ENCODE measurements at places on chromosomes 7 and 10.
A peak's percentile ranks its signal among the peaks of the same experiment; 100 is the strongest.

DNA sequence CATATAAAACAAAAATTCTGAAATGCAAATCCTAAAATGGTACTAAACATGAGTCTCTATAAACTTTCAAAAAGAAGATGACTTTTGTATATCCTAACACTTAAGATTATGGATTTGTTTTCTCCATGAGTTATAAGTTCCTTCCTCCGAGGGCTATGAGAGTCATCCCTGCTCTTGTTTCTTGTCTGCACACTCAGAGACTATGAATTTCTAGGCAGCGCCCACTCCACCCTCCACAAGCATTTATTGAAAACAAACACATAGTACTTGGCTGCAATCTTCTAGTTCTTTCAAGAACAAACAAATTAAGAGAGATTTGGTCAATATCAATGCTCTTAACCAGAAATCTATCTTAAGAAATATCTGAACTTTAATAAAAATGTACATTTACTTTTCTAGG lies 211.7 kb downstream of the DKK1 start:
- DNase-seq: no peak

DNA sequence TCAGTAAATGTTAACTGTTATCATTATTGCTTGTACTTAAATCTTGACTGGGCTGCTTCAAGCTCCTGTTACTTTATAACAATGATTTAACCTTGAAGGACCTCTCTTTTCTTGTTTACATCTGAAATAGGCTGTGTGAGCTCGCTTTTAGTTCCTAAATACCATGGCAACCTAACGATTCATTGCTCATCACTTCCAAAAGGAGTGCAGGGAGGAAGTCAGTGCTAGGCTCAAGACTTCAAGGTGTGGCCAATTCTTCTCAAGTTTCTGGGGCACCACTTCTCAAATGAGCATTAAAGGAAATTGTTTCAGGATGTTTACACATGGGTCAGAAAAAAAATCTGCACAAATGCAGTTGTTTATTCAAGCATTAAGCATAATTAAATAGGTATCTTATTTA lies 284.2 kb downstream of the MTERF1 start:
- DNase-seq: no peak

DNA sequence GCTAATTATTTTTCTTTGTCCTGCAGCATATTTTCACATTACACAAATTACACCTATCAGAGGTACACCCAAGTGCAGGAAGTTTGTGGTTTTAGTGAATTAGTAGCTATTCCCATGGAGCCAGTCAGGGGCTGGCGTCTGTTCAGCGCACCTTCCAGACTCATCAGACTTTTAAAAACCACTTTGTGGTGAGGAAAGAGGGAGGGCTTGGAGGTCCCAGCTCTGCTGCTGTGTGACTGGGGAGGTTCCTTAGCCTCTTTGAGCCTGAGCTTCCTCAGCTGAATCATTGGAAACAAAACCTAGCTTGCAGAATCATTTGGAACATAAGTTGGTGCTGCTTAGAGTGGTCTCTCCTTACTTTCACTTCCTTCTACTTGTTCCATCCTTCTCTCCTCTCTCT lies 175.4 kb downstream of the SORCS3 start:
- no peak for DNase-seq

- no peak for DNase-seq
Measured at GRCh38 chr10:118349235-118349634, 7.1 kb upstream of the FAM204A start.

GRCh38 chr10:12018438-12019282 lies 23.9 kb downstream of the UPF2 start:
- no peak for DNase-seq

- no peak for DNase-seq
Measured at GRCh38 chr7:148049068-148049467, 541.5 kb upstream of the C7orf33 start.

DNA sequence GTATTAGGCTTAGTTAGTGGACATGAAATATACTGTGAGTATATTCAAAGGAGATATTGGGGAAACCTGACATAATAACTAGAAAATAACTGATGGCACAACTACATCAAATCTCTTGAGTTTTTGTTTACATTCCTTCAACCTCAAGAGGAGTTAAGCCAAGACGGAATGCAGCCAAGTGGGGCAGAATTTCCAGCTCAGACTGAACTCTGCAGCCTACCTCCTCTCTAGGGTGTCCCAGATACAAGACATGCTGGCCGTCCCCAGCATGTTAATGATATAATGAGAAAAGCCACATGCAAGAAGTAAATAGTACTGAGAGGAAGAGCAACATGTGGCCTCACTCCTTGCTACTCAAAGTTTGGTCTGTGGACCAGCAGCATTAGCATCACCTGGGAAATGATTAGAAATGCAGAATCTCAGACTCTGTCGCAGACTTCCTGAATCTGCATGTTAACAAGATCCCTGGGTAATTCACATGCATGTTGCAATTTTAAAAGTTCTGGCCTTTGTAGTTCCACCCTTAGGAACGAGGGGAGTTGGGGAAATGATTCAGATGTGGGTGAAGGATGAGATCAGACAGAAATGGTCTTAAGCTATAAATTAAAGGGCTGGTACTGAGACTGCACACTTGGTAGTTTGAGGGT lies 118.4 kb upstream of the CACUL1 start:
- no peak for DNase-seq

DNA sequence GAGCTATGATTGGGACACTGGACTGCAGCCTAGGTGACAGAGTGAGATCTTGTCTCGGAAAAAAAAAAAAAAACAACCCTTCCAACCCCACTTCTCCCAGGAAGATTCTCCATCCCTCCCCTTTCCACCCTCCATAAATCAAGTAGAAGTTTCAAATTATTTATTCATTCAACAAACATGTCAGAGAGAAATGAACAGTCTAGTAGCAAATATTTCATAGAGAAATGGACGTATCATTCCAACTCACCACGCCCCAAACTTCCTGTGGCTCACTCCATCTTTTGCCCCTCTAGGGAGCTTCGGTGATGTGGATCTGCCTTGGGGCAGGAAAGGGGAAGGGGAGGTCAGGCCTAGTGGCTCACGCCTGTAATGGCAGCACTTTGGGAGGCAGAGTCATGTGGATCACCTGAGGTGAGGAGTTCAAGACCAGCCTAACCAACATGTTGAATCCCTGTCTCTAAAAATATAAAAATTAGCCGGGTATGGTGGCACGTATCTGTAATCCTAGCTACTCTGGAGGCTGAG lies 638 bp upstream of the TRAPPC14 start:
- peak; percentile 4 for DNase-seq

GRCh38 chr7:668139-668931 lies 58.2 kb upstream of the DNAAF5 start:
- DNase-seq: peak; percentile 48

GRCh38 chr10:54708591-54708990 lies 92.4 kb downstream of the PCDH15 start:
- DNase-seq: no peak

GRCh38 chr7:46930366-46930765 lies 651.5 kb downstream of the TNS3 start:
- no peak for DNase-seq

DNA sequence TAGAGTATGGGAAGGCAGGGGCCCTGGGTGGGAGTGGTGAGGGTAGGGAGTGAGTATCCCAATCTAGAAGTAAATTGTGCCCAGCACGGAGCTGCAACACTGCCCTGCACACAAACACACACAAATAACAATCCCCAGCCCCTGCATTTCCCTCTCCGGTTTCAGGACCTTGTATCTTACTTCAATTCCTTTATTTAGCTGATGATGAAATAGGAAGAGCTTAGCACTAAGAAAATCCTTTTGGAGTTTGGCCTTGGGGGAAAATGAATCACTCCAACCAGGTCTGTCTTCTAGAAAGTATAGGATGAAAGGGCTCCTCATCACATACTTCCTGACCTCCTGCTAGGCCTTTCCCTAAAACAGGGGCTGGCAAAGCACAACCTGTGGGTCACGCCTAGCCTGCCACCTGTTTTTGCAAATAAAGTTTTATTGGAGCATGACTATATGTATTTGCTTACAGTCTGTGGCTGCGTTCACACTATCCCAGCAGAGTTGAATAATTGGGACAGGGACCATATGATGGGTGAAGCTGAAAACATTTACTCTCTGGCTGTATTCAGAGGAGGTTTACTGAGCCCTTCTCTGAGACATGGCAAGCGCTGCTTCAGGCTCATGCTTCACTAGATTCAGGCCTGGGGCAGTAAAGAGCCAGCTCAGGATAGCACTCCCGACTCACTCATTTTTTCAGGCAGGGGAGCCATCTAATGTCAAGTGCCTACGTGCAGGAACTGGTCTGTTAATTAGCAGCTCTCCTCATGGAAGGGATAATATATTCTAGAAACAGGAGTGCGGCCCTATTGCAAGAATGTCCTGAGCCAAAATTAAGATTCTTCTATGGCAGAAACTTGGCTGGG lies 111.0 kb downstream of the EGFR start:
- no peak for DNase-seq

DNA sequence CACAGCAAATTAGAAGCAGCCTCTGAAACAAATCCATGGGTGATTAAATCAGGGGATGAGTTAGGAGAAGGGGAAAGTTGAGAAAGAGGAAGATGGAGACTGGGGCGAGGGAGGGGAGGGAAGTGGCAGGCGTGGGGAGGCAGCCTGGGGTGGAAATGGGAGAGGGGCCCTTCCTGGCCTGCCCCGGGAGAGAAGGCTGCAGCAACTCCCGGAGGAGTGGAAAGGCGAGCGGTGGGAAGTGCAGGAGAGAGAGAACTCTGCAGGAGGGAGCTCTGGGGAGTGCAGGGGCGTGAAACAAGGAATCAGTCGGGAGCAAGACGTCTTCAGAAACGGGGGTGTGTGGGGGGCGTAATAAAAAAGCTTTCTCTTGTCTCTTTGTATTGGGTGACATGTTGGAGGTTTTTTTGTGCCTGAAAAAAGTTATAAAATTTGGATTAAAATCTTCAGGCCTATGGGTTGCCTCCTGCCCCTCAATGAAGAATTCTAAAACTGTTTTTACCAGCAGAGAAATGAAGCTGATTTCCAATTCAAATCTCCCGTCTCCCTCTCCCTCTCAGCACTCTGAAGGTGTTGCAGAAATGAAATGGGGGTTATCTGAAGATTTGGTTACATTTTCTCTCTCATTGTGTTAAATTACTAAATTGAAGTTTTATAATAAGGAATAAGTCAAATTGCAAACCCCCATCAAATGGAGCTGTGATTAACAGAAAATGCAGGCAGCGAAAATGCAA lies 4.7 kb upstream of the UNCX start:
- DNase-seq: no peak

GRCh38 chr7:51227861-51228260 lies 88.7 kb downstream of the COBL start:
- no peak for DNase-seq

- no peak for DNase-seq
Measured at GRCh38 chr7:7867846-7868571, 100.6 kb upstream of the GLCCI1 start.

DNA sequence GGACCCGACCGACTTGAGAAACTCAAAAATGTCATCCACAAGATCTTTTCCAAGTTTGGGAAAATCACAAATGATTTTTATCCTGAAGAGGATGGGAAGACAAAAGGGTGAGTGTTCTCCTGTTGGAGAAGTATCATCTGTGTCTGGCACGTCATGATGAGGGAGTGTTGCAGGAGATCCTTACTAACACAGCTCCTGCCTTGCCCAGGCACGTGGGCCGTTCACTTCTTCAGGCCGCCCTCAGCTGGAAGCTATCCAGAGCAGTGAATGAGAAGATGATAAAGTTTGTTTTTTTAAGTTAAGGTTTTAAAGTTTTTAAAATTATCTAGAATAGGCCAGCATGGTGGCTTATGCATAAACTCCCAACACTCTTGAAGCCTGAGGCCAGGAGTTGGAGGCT lies 6.2 kb downstream of the EIF3B start:
- DNase-seq: no peak

DNA sequence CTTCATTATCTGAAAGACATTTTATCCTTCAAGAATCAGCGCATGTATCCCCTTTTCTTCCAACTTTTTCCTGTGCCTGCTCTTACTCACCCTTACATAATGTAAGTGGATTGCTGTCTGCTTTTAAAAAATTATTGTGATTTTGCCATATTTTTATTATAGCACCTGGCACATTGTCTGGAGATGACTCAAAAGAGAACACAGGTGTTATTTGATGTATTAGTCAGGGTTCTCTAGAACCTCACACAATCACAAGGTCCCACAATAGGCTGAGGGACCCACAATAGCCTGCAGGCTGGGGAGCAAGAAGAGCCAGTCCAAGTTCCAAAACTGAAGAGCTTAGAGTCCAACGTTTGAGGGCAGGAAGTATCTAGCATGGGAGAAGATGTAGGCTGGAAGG lies 390.0 kb downstream of the EXOC4 start:
- DNase-seq: no peak

GRCh38 chr7:29139191-29139590 lies 7.1 kb downstream of the CPVL start:
- DNase-seq: no peak

- no peak for DNase-seq
Measured at GRCh38 chr10:120987359-120987758, 136.2 kb downstream of the WDR11 start.

DNA sequence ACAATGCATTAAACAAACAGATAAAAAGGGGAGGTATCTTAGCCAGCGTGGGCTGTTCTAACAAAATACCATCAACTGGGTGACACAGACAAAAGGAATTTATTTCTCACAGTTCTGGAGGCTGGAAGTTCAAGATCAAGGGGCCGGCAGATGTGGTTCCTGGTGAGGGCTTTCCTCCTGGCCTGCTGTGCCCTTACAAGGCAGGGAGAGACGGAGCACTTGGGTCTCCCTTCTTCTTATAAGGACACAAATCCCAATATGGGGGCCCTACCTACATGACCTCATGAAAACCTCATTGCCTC lies 281.6 kb upstream of the KLF14 start:
- DNase-seq: no peak

GRCh38 chr10:60729106-60729505 lies 49.2 kb upstream of the CDK1 start:
- no peak for DNase-seq

DNA sequence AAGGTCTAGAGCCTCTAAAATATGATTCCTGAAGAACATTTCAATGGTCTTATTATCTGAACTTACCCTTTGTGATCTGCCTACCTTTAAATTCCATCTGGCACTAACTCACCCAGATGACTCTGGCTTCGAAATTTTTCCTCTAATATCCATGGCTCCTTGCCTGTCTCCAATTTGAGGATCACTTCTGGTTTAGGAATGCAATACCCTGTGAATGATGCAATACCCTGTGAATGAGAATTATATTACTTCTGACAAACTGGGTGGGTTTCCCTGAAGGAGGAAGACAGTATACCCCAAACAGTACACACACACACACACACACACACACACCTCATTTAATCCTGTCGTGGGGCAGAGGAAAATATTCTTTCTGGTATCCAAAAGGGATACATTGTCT lies 115.3 kb downstream of the ZNF33B start:
- no peak for DNase-seq

DNA sequence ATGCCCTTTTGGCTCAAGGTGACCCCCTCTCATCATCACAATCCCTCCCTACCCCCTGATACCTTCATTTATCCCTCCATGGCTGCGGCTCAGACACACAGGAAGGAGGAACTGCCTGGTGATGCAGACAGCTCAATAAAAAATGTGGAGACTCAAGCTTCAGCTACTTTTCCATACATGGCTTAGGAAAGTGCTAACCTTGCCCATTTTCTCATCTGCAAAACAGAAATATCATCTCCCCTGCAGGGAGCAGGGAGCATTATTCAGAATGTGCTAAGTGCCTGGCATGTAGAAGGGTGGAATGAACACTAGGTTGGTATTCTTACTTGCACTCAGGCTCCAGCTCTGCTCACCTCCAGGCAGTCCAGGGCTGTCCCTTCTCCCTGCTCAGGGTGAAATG lies 23.8 kb downstream of the CXCL12 start:
- DNase-seq: no peak

- peak; percentile 46 for DNase-seq
Measured at GRCh38 chr7:75727881-75728593, 10.7 kb downstream of the HIP1 start.
